ENCODE measurements at places on chromosomes 4 and X. TPM values are rescaled to one million over a fixed set of nuclear protein-coding genes. Genes with fewer than 3 reads are reported as not detected.

- no peak for DNase-seq
Measured at GRCh38 chrX:17824980-17825379, 36.1 kb downstream of the RAI2 start.

DNA sequence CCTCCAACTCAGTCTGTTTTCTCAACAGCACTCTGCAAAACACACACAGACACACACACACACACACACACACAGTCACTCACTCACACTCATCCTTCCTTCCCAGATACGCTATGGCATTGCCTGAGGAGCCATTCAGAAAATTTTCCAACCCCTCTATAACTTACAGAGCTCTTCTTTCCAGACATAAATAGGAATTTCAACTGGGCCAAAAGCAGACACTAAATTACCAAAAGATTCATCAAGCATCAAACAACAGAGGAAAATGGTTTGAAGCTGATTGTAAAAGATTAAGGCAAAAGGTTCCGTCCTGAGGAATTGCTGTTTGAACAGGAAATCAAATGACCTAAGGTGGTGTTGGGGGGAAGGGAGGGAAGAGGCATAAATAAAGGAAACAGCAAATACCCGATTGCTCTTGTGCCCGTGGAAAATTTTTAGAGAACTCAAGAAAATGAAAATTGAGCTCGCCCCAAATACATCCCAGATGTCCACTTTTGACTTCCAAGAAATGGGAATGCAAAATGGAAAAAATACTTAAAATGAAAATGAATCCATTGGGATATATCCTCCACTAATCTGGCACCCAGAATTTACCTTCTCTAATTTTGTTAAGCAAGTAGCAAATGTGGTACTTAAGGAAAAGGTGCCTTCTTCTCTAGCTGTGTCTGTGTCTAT, 183.6 kb downstream of the QDPR start:
- DNase-seq, result no peak

GRCh38 chrX:132171881-132172280, 44.1 kb upstream of the FRMD7 start:
- no peak for DNase-seq

The MGAT4D gene
- not detected for total RNA-seq
